Mesenteric fat pad (tissue), 1 donor: ENCODE measurements at places on chromosomes 3 and 15. TPM values are rescaled to one million over a fixed set of nuclear protein-coding genes. Genes with fewer than 3 reads are reported as not detected.

Gene PRSS50
- total RNA-seq: not detected

Gene NRROS
- total RNA-seq: 20.7 TPM

Gene RBP2
- 5.3 TPM for total RNA-seq

Gene ALCAM
- total RNA-seq: 9.9 TPM

Gene MINAR1
- total RNA-seq: 0.45 TPM
